ENCODE measurements at places on chromosomes 1 and 21. TPM values are rescaled to one million over a fixed set of nuclear protein-coding genes. Genes with fewer than 3 reads are reported as not detected.

DNA sequence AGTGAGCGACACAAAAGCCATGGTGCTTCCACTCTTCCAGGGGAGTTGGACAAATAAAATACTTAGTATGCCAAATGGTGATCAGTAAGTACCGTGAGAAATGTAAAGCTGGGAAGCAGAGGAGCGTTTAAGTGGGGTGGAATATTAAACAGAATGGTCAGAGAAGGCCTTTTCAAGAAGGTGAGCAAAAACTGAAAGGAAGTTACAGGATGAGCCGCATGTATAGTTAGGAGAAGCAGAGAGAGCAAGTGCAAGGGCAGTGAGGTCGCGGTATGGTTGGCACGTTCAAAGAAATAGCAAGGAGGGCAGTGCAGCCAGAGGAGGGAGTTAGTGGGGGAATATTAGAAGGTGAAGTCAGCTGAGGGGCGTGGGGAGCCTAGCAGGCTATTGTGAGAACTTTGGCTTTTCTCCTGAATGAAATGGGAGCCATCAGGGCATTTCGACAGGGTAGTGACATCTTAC is 748 bp upstream of the ATP6V0B start:
- DNase-seq: peak; percentile 29

DNA sequence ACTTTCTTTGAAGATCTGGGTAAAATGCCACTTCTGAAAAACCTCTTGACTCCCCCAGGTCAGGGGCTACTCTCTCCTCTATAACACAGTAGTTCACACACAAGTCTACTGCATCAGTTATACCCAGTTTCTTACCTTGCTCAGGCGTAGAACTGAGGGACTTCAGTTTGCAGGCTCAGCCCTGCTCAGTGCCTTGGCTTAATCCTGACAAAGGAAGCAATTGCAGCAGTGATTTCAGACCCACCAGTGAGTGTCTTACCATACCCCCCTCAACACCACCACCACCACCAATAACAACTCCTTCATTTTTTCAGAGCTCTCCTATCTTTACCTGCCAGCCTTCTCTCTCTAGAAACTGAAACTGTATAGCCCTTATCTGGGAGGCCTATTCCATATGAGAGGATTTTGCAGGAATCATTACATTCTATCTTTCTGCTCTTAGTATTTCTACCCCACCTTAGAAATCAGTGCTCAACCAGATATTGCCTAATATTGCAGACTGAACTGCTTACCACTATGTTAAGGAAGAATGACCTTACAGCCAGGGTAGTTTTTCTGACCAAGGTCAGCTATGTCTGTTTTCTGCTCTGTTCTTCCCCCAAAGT is 105.5 kb upstream of the S1PR1 start:
- no peak for DNase-seq

GRCh38 chr1:180888870-180889269 is 23.8 kb upstream of the KIAA1614 start:
- no peak for DNase-seq

- no peak for DNase-seq
Measured at GRCh38 chr1:192555399-192555798, 20.2 kb upstream of the RGS1 start.

DNA sequence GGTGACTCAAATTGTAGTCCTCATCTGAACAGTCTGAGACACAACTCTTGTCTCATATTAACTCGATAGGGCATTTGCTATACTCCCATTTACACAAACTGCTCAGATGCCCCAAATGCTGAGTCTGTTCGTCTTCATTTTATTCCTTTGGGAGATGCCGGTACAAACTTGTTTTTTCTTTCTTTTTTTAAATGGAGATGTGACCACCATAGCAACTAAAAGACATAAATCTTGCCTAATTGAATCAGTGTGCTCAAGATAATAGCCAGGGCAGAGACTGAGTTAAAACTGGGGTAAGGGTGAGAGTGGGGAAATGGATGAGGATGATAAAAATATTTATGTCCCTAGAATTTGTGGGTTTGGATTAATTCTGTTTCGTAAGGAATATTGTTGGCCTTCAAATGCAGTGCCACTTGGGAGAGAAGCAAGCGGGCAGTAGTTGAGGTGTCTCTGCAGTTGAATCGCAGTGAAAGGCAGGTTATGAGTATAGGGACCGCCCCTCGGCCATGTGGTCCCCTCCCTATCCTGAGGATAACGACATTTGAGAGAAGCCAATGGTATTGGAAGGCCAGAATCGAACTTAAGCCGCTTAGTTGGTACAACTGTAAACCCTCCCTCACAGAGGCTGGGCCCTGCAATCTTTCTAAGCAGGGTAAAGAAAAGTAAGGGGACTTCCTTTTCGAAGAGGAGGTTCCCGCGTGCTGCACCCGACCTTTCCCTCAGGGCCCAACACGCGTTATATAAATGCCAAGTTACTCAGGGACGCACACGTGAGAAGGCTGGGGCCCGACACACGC is 859 bp upstream of the LRRC8B start:
- DNase-seq: no peak

- DNase-seq: no peak
Measured at GRCh38 chr1:230713915-230714764, at the start of gene AGT. Gene AGT, minus strand, starts transcription at chr1:230714122. Its CDS starts 3,299 bp downstream, at chr1:230710823.

- no peak for DNase-seq
Measured at GRCh38 chr1:235397733-235398132, 30.5 kb downstream of the TBCE start.

GRCh38 chr1:170682169-170682568 is 18.2 kb downstream of the PRRX1 start:
- DNase-seq: no peak

DNA sequence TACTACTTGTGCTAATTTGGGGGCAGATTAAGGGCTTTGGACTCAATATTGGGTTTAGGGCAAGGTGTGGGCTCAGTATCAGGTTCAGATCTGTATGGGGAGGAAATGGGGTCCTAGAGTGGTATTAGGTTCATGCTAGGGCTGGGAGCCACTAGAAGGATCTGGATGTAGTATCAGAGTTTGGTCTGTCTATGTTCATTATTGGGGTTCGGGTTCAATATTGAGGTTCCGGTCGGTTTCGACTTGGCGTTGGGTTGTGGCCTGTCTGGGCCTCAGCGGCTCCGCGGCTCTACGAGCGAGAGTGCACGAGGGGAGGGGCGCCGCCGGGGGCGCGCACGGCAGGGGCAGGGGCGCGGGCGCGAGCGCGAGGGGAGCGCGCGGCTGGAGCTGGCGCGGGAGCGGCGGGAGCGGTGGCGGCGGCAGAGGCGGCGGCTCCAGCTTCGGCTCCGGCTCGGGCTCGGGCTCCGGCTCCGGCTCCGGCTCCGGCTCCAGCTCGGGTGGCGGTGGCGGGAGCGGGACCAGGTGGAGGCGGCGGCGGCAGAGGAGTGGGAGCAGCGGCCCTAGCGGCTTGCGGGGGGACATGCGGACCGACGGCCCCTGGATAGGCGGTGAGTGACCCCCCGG is at the start of gene PTPRF:
Gene PTPRF (plus strand): TSS at position 401 of the 624 bp plus-strand sequence. CDS start 14,193 bp downstream, outside the sequence.
- DNase-seq: peak; percentile 63

DNA sequence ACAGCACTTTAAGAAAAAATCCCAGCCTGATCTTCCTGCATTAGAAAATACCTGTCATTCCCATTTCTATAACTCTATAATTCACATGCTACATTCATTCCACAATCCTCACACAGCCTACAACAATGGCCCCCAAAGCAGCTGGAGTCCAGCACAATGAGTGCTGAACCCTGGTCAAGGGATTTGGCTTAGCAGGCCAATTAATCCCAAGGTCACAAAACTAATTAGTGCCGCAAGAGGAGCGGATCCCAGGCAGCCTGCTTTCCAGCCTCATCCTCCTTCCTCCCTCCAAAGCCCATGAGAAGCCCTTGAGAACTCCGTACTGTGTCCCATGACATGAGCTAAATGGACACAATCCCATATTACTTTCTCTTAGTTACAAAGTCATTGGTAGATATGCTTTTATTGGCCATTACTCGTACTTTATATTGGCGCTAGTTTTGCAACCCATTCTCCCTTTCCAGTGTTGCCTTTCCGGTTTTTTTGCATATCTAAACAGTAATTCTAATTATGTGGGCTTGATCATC is 94.8 kb downstream of the DAB1 start:
- DNase-seq: no peak

GRCh38 chr1:88648706-88649105 is 35.4 kb upstream of the PKN2 start:
- no peak for DNase-seq

- no peak for DNase-seq
Measured at GRCh38 chr1:221527886-221528624, 213.8 kb downstream of the DUSP10 start.

- DNase-seq: no peak
Measured at GRCh38 chr1:239219679-239220078, 166.7 kb upstream of the CHRM3 start.

The LAMC2 gene
- not detected for total RNA-seq

The C8A gene
- total RNA-seq: not detected

The CELA3A gene
- total RNA-seq: not detected

The RASAL2 gene
- total RNA-seq: 0.06 TPM

The RAB7B gene
- total RNA-seq: 0.91 TPM

The C1QB gene
- 0.50 TPM for total RNA-seq

The KLHDC8A gene
- not detected for total RNA-seq
